ENCODE measurements at places on chromosomes 7 and 10.

DNA sequence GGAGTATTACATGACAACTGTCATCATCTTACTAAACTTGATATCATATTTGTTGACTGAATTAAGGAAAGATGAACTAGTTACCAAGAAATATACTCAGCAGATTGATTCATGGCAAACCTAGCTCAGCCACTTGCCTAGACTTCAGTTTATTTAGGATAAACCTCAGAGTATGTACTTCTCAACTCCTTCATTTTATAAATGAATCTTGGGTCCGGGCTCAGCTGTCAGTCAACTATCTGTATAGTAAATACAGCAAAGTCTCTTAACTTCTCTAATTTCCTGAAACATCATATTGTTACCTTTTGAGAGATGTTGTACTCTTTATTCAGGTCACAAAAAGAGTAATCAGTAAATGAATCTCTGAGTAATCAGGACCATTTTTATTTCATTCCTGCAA lies 211.0 kb upstream of the KLF14 start:
- DNase-seq: no peak

DNA sequence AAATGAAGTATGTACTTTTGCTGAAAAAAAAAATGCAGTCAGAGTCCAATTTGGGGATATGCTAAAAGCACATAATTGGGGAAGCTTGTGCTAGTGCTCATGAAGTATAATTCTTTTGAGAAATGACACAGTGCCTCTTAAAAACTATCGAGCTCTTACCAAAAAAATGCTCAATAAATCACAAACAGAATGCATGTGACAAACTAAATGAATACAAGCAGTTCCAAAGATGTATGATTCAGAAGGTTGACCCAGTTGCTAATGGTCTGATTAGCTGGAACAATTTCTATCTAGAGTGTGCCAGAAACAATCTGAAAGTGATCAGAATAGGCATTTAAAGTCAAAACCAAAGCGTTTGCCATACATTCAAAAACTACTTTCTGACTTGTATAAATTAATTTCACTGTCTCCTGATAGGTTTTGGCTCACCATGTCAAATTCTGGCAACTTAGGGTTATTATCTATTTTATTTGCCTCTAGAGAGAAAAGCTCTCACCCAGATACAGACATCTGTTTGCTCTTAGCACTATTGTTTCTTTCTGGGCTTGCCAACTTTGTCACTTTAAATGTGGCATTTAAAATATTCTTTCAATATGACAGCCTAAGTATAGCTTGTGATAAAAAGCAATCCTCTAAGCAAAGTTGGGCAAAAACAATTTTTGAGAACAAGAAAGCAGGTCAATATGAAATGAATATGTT lies 114.7 kb upstream of the AHR start:
- no peak for DNase-seq

DNA sequence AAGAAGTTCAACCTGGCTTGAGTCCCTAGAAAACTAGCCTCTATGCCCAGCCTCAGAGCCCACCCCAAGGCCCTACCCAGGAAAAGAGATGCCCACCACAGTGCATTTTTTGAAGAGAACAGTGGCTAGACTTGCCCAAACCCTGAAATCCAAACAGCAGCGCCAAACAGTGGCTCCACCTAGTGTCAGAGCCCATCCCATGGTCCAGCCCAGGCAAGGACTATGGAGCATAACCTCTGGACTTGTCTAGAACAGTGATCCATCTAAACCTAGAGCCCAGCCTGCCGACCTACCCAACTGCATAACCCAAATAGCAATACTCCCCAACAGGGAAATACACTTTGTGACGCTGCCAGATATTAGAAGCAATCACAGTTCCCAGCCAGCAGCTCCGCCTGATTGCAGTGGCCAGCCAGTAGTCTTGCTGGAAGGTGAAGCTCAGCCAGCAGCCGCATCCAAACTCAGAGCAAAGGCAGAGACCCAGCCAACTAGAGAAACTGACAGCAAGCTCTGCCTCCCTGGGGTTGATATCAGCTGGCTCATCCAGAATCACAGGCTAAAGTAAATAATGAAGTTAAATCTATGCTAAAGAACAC lies 44.5 kb downstream of the HBP1 start:
- no peak for DNase-seq

DNA sequence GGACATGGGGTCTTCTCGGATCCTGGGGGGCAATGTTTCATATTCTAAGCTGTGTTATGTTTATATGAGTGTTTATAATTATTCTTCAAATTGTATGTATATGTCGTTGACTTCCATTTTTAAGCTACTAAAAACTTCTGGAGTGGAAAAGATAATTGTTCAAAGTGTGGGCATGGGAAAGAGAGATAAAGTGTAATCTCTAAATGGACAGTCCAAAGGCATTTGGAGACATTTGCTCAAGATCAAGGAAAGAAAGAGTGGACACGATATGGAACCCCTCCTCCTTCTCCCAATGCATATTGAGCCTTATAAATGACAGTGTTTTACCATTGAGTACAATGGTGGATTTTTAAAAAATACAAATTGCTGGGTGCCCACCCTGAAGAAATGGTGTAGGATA lies 81.1 kb downstream of the SDHAF3 start:
- no peak for DNase-seq

DNA sequence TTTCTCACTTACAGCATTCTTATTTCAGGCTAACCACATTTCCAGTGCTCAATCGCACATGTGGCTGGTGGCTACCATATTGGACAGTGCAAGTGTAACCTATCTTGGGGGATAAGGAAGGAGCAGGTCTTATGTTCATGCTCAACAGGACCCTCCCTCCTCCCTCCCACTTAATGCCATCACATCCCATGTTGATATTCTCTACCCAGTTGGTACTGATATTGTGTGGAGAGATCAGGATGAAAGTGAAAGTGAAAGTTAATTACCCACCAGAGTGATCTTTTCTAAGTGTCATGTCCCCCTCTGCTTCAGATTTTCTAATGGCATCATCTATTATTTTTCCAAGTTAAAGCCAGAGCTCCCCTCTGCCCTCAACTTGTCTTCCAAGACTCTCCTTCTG lies 91.6 kb downstream of the BMPER start:
- no peak for DNase-seq

- DNase-seq: no peak
These were observed 27.9 kb downstream of the AHR start for GRCh38 chr7:17326378-17326777.

GRCh38 chr10:61503051-61503450 lies 49.9 kb upstream of the TMEM26 start:
- DNase-seq: no peak

Measured in stimulated activated CD4-positive, alpha-beta T cell treated with anti-CD3 and anti-CD28 coated beads, Interleukin-15, amount 100 ng/mL, for 24 hours (primary cell).